ENCODE measurements at places on chromosomes 1 and 21.

DNA sequence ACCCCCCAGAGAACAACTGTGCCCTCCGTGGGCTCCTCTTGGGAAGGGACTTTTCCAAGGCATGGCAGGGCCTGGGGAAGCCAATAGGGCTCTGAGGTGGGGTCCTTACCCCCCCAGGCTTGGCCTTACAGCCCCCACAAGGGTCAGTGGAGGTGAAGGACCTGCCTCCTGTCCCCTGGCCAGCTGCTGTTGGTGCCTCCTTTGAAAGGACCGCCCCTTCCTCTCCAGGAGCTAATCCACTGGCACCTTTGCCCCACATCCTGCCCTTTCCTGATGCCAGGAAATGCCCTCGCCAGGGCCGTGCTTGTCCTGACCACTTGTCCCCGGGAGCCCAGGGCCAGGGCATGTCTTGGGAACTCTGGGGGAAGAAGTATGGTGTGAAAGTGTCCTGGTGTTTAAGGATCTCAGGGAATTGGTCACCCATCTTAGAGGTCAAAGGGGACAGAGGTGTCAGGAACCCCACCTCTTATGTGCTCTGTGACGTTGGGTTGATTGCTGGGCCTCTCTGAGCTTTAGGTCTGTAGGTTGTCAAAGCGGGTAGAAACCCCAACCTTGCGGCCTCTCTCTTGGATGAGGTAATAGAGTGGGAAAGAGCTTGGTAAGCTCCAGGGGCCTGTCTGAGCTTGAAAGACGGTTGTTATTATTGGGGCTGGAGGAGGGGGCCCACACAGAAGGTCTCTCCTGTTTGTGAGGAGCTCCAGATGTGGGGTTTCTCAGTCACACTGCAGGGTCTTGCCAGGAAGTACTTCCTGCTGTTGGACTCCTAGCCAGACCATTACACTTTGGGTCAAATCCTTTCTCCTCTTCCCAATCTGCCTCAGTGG lies 2.8 kb downstream of the KCNQ4 start:
- no peak for DNase-seq

GRCh38 chr1:177825276-177825901 lies 144.5 kb downstream of the SEC16B start:
- no peak for DNase-seq

- DNase-seq: no peak
Measured at GRCh38 chr1:245550720-245551043, 395.9 kb downstream of the KIF26B start.

- DNase-seq: peak; percentile 85
Measured at GRCh38 chr1:36386265-36387140, 779 bp upstream of the STK40 start.

DNA sequence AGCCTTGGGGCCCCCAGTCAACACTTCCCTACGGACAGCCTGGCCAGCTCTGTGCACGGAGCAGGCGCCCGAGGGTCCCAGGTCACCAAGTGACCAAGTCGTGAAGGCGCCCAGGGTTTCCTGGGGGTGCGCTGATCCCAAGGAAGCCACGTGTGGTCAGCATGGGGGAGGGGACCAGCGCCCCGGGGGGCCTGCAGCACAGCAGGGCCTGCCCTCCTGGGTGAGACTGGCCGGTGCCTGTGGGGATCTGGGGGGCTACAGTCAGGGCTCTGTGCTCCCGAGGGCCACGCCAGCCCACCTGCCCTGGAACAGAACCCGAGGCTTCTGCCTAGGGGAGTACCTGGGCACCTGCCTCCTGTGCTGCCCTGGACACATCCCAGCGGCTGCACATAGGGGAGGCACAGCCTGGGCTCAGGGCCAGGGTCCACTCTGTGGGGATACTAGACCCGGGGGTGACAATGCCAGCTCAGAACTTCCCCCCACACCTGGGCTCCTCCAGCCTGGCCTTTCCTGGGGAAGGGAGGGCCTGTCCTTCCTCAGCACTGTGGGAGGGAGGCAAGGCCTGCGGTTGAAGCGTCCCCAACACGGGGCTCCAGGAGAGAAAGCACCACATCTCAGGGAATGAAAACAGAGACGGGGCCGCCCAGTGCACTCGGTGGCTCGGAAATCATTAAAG lies 6.2 kb upstream of the POFUT2 start:
- DNase-seq: no peak

DNA sequence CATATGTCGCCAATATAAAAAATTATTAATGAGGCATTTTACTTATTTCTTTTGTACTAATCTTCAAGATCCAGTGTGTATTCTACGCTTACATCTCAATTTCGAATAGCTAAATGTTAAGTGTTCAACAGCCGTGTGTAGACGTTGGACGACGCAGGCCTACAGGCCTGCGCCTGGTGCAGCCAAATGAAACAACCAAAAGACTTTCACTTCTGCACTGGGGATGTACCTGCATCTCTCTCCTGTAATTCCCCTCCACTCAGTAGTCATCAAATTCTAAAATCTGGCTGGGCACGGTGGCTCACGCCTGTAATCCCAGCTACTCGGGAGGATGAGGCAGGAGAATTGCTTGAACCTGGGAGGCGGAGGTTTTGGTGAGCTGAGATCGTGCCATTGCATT lies 76.8 kb upstream of the HNRNPU start:
- no peak for DNase-seq

GRCh38 chr1:4393191-4393590 lies 261.2 kb upstream of the AJAP1 start:
- no peak for DNase-seq

- DNase-seq: peak; percentile 60
Measured at GRCh38 chr1:201739492-201740085, 89.4 kb upstream of the IPO9 start.

DNA sequence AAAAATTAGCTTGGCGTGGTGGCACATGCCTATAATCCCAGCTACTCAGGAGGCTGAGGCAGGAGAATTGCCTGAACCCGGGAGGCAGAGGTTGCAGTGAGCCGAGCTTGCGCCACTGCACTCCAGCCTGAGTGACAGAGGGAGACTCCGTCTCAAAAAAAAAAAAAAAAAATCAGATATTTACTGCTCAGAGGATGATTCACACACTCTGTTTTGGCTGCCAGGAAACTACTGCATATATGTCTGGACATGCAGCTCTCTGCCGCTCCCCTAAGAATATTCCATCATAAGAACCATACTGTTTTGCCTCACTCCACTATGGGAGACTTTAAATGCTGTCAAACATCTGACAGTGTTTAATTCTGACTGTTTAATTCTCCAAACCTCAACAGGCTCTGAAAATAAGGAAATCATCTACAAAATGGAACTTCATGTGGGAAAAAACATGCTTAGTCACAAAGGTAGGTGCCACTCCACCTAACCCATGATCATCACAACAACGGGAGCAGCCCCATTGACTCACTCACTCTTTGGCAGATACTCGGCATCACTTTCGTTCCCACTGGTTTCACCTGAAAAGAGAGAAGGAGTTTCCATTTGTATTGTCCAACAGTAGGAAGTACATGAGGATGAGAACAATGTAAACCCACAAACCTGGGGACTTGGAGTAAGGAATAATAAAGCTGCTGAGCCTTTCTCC lies 29.3 kb upstream of the BCAS2 start:
- DNase-seq: no peak

GRCh38 chr1:45266151-45266801 lies 59.9 kb upstream of the ZSWIM5 start:
- no peak for DNase-seq

DNA sequence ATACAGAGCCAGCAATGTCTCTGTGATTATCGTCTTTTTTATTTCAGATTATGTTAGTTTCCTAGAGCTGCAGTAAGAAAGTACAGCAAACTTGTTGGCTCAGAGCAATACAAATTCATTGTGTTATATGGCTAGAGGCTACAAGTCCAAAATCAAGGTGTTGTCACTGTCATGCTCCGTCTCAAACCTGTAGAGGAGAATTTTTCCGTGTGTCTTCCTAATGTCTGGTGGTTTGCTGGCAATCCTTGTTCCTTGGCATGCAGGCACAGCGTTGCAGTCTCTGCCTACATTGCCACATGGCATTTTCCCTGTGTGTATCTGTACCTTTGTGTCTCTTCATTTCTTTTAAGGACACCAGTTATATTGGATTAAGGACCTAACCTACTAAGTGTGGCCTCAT lies 244.4 kb downstream of the LRRIQ3 start:
- no peak for DNase-seq

- no peak for DNase-seq
Measured at GRCh38 chr1:41957568-41957967, 38.8 kb upstream of the HIVEP3 start.

- DNase-seq: no peak
Measured at GRCh38 chr21:41640748-41641509, 125.9 kb downstream of the RIPK4 start.

DNA sequence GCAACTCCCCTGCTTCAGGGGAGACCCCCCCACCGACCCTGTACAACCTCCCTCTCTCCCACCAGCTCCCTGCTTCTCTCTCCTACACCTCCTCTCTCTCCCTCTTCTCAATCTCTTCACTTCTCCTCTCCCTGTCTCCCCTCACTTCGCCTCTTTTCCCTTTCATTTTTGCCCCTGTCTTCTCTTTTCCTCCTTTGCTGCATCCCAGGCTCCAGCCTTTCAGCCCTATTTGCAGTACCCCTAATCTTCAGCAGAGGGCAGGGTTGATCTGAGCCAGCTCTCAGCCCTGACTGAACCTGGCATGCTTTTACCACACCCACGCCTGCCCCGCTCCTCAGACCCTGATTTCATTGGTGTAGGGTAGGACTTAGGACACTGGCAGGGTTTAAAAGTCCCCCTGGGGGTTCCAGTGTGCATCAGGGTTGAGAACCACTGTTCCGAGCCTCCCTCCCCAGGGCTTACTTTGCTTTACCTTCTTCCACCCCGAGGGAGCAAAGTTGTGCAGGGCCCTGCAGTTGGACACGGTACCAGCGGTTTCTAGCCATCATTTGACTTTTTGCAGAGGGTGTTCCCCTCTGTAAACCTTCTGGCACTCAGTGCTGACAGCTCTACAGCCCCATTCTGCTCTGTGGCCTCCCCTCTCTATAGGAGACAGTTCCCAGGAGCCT lies 67.3 kb upstream of the CNTN2 start:
- peak; percentile 40 for DNase-seq

DNA sequence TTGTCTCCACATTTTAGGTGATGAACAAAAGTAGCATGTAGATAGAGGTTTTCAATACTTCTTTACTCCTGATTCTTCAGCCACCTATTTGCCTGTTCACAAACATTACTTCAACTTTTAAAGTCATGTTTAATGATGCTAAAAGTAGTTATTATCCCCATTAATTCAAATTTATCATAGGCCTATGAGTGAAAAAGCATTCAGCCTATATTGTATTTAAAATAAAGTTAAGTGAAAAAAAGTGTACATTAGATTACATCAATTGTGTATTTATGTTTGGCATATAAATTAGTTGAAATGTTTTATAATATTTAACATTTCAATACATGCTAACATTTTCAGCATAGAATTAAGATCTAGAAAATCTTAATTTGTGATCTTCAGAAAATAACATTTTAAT lies 10.5 kb downstream of the CDKN2C start:
- DNase-seq: no peak

GRCh38 chr1:116493484-116494352 lies 77.1 kb downstream of the CD58 start:
- no peak for DNase-seq

DNA sequence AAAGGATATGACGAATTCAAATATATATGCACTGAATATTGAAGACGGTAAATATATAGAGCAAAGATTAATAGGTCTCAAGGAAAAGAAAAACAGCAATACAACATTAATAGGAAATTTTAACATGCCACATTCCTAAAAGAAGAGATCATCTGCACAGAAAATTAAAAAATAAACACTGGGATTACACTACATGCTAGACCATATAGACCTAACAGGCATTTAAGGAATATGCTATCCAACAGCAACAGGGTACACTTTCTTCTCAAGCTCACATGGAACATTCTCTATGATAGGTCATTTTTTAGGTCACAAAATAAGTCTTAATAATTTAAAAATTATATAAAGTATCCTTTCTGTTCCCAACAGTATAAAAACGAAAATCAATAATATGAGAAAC lies 1038.3 kb downstream of the KCNT2 start:
- DNase-seq: no peak

- no peak for DNase-seq
Measured at GRCh38 chr1:211335522-211336157, 9.0 kb downstream of the TRAF5 start.

- DNase-seq: no peak
Measured at GRCh38 chr1:24009406-24009805, 29.3 kb upstream of the SRSF10 start.

DNA sequence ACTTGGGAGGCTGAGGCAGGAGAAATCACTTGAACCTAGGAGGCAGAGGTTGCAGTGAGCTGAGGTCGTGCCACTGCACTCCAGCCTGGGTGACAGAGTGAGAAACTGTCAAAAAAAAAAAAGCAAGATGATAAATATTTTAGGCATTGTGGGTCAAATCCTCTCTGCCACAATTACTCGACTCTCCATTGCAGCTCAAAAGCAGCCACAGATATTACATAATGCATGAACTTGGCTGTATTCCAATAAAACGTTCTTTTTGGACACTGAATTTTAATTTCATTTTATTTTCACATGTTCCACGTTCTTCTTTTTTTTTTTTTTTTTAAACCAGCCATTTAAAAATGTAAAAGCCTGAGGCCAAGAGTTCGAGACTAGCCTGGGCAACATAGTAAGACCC lies 69.4 kb downstream of the TCP10L start:
- DNase-seq: no peak

- no peak for DNase-seq
Measured at GRCh38 chr1:35326246-35326866, 57.8 kb downstream of the ZMYM4 start.

DNA sequence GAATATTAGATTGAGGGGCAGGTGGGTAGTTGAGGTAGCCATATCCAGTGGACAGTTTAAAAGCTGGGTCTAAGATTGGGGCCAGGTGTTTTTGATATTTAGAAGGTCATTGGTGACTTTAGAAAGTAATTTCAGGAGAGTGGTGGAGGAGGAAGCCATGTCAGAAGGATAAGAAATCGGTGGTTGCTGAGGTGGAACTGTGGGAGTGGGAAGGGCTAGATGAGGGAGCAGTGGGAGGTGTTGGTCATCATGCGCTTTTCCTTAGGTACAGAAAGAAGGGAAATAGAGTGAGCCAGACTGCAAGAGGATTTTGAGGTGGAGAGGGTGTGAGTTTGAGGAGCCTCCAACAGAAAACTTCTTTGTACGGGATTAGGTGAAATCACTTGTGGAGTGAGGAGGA lies 7.2 kb downstream of the MTR start:
- DNase-seq: no peak

- no peak for DNase-seq
Measured at GRCh38 chr1:40140211-40140973, 20.8 kb upstream of the RLF start.

- DNase-seq: no peak
Measured at GRCh38 chr1:220751111-220751510, 3.0 kb downstream of the MTARC2 start.

GRCh38 chr21:46066591-46067331 lies 31.2 kb upstream of the COL6A2 start:
- no peak for DNase-seq

DNA sequence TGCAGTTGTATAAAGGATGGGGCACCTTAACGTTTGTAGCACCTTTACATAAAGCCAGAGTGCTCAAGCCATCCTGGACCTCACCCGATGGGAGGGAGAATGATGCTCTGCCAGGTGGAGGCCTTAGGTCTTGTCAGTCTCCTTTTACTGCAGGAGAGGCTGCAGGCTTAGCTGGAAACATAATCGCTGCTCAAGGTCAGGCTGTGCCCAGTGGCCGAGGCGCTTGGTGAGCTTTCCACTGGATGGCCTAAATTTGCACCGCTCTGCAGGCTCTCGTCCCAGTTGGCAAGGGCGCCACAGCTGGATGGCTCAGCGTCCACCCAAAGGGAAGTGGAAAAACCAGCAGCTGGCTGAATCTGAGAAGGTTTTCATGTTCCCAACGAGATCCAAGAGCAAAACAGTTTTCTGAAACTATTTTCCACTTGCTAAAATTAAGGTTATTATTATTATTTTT lies 438.9 kb downstream of the CAMTA1 start:
- DNase-seq: no peak
